ENCODE measurements at places on chromosomes 3 and 15.
A peak's percentile ranks its signal among the peaks of the same experiment; 100 is the strongest.

- DNase-seq: no peak
Observed at GRCh38 chr3:82715091-82715856, 953.8 kb upstream of the GBE1 start.

DNA sequence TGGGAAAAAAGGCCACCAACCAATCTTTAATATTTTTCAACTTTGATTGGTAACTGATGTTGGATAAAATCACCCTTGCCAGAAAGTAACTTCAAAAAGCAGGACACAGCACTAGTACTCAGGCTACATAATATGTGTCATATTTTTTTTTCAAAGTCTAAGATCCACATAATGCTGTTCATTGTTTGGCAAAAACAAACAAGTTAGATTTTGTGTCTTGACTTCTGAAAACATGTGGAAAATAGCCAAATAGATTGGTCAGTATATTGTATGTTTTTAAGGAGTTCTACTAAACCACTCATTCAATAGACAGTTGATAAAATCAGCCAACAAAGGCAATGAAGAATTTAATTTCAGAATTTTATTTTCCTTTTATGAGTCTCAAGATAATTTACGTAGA is 111.7 kb upstream of the CCDC54 start:
- DNase-seq: no peak

- no peak for DNase-seq
Observed at GRCh38 chr3:27570421-27571106, 86.4 kb upstream of the SLC4A7 start.

DNA sequence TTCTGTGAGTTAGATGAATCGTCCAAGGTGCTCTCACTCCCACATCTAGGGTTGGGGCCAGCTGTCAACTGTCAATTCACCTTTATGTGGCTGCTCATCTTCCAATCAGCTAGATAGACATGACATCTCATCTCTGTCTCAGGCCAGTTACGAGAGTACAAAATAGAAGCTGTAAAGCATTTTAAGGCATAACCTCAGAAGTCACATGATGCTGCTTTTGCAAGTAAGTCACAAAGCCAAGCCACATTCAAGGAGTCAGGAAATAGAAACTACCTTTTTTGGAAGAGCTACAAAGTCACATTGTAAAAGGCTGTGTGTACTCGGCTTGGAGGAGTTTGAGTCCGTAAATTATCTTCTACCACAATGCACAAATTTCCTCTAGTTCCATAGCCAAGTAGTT is 5.1 kb upstream of the CCR1 start:
- DNase-seq: no peak

GRCh38 chr15:89206908-89207331 is 14.5 kb downstream of the RLBP1 start:
- peak; percentile 78 for DNase-seq

DNA sequence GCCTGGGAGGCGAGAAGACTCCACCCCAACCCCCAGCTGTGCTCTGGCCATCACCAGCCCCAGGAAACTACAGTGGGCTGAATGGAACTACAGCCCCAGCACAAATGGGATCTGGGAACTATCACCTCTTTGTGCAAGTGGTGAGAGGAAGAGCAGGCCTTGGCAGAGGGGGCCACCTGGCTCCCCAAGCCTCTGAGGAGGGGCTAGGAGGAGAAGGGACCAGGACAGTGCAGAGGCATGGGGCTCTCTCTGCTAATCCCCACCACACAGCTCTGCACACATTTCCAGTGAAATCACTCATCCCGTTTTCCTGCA is 31.6 kb downstream of the KY start:
- DNase-seq: no peak

- DNase-seq: no peak
Observed at GRCh38 chr3:175266478-175266877, 407.3 kb downstream of the NAALADL2 start.

Measured in dorsolateral prefrontal cortex (tissue), 122 donors.